ENCODE measurements at places on chromosomes 7 and 10.

- no peak for DNase-seq
These were observed 37.0 kb upstream of the EGR2 start for GRCh38 chr10:62852961-62853702.

- DNase-seq, result no peak
These were observed 45.8 kb upstream of the SRRM3 start for GRCh38 chr7:76155938-76156337.

- no peak for DNase-seq
These were observed 335.2 kb upstream of the RNF32 start for GRCh38 chr7:156305351-156305750.

DNA sequence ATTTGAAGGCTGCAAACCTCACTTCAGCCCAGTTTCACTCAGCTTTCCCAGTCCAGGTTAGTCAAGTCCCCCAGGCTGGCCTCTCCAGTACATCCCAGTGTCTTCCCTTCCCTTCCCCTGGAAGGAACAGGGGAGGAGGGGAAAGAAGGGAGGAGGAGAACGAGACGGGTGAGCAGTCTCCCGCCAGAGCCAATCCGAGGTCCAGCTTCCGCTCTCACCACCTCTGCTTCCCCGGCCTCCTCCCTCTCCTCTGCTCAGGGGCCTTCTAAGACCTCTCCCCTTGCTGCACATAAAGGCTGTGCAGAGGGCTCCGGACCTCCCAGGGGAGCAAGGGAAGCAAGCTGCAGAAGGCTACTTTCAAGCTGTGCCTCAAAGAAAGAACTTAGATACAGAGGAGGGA, 4.1 kb downstream of the ATG9B start:
- DNase-seq, result no peak

- no peak for DNase-seq
These were observed 22.3 kb downstream of the AMZ1 start for GRCh38 chr7:2710286-2710655.

GRCh38 chr10:24907956-24908355, 44.5 kb downstream of the PRTFDC1 start:
- DNase-seq, result no peak

GRCh38 chr10:48818081-48818480, 121.6 kb downstream of the LRRC18 start:
- DNase-seq, result no peak

DNA sequence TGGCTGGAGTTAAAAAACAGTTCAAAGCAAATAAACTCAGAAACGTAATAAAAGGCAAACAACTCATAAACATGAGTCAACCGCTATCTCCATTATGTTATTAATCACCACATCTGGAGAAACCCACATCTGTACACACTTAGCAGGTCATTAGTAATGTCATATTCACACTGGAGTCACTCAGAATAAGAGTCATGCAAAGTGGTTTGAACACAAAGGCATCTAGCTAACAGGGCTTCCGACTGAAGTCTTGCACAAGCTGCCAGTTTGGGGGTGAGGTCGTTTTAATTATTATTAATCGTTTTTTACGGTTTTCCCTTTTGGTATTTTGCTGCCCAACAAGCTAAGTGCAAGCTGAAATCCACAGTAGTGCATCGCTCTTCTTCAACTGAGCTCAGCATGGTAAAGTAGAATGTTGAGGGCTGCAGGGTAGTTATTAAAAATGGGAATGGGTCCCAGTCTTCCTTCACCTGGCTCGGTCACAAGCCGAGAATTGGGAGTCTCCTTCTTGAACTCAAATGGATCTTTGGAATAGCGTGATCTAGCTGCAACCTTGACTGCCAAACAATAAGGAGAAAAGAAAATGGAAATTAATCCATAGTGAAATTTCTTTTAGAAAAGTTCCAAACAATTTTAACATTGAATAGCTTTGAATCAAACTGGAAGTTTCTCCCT, 663.5 kb downstream of the KCNMA1 start:
- no peak for DNase-seq

- no peak for DNase-seq
These were observed 21.8 kb upstream of the SVIL start for GRCh38 chr10:29656451-29656992.

DNA sequence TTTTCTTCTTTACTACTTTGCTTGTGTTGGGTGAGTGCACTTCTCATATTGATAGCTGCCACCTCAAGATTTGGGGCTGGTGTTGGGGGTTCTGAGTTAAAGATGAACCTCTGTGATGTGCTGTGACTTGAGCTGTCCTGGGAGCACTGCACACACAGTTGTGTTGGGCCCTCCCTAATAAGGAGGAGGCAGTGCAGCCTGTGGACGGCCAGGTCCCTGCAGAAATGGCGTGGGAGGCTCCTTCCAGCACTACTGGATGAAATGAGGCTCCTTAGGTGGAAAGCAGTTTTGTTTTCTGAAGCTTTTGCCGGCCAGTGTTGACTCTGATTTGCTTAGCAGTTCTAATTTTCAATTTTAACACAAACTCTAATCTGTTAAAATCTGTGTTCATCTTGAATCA, 44.0 kb downstream of the WDR37 start:
- DNase-seq, result no peak

DNA sequence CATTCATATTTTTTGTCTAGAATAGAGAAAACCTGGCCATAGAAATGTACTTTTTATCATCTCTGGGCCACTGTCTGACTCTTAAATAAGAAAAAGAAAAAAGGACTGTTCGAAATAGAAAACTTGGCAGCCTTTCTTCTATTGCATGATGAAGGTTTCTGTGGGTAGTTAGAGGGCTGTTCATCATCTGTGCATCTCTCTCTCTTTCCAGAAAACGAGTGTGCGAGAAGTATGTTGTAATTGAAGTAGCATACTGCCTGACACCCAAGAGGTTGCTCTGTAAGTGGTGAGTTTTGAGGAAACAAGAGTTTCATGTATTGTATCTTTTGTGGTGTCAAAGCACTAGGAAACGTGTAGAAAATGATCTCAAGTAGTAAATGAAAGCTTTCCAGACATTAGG, 343.2 kb upstream of the TMEM229A start:
- DNase-seq, result no peak

- no peak for DNase-seq
These were observed 74.8 kb upstream of the HDAC9 start for GRCh38 chr7:18420748-18421147.

DNA sequence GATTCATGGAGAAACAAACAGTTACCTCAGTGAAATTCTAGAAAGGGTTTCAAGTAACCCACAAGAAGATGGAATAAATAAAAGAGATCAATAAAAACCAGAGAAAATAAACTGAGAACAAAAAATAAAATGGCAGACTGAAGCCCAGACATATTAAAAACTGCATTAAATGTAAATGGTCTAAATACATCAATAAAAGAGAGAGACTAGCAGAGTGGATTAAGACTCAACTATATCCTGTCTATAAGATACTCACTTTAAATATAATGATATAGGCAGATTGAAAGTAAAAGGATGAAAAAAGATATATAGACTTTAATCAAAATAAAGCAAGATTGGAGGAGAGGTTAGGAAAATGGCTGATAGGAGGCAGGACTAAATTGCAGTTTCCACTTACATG, 18.8 kb upstream of the EBF3 start:
- no peak for DNase-seq

DNA sequence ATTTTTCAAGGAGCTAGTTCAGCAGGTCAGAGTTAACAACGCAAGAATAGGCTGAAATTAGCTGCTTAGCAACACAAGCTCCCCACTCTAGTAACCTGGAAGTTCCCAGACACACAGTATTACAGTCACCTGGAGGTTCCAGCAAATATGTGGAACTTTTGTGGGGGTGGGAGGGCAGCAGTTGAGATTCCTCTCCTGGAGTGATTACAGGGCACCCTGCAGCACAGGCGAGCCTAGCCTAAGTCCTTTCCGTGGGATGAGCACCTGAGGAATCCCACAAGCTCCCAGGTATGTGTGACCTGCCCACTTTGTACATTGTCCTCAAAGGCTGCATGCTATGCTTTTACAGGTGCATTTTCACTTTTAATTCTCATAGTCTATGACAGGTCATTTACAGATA, 13.6 kb downstream of the TPK1 start:
- DNase-seq, result no peak

DNA sequence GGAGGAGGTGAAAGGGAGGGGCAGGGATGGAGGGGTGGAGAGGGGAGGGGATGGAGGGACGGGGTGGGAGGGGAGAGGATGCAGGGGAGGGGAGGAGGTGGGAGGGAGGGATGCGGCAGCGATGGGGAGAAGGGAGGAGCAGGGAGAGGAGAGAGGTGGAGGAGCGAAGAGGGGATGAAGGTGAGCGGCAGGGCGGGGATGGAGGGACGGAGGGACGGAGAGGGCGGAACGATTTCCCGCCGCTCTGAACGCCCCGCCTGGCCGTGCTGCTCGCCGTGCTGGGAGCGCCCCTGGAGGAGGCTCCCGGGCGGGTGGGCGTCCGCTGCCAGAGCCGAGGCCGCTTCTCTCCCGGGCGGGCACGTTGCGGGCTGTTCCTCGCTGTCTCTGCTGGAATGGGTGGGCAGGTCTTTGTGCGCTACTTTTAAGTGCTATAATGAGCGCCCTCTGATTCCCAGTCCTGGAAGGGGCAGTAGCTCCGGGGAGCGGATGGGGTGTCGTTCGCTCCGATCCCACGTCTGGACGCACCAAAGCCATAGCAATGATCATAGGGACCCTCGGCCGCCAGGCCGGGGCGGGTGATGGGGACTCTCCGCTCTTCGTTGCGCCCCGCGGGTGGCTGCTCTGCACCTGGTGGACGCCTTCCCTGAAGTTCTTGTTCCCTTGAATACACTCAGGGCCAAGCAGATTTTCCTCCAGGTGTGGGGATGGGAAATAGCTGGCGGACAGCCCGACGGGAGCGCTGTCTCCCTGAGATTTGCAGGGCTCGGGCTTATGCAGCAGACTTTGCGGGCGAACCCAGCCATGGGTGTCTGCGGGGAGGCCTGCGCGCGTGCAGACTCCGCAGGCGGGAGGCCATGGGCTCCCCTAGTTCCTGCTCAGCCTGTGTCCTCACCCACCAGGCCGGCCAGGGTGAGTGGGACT, 81.1 kb upstream of the CPXM2 start:
- peak; percentile 91 for DNase-seq

GRCh38 chr7:23714579-23714978, 4.6 kb downstream of the STK31 start:
- DNase-seq, result no peak

DNA sequence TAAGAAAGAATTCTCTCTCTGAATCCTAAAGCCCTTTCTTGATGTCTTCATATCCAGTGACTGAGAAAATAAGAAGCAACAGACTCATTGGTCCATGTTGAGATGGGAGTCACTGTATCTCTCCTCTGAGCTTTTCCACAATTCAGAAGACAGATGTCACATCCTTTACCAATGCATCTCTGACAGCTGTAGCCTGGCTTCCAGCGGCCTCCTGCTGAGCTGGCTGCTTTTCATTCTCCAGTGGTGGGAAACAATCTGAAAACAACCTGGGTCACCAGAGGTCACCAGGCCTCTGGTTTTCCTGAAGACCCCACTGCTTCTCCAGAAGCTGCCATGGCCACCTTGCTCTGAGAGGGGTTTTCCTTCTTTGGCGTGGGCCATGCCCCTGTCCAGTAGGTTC, 18.3 kb upstream of the RPA3 start:
- peak; percentile 19 for DNase-seq

GRCh38 chr10:49273082-49273465, 25.9 kb upstream of the C10orf71 start:
- DNase-seq, result no peak

DNA sequence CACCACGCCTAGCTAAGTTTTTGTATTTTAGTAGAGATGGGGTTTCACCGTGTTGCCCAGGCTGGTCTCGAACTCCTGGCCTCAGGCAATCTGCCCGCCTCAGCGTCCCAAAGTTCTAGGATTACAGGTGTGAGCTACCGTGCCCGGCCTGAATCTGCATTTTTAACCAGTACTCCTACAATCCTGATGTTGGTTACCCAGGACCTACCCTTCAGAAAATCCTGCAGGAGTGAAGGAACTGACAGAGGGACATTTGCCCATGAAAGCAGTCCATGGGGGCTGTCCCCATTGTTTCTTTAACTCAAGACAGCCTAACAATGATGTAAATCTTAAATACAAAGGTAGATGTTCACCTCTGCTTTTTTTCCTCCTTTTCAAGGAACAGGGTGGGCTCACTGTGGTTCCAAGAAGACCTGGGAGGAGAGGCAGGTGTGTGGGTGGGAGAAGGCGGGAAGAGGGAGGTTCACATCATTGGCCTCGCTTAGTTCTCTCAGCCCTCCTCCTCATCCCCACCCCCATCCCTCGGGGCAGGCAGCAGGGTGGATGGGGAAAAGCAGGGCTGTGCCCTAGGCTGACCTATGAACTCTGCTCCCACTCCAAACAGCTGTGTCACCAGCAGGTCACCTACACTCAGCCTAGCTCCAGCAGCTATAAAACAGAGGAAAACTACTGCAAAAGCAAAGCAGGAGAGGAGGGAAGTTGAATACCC, 13.5 kb downstream of the LRRC20 start:
- DNase-seq, result peak; percentile 80

DNA sequence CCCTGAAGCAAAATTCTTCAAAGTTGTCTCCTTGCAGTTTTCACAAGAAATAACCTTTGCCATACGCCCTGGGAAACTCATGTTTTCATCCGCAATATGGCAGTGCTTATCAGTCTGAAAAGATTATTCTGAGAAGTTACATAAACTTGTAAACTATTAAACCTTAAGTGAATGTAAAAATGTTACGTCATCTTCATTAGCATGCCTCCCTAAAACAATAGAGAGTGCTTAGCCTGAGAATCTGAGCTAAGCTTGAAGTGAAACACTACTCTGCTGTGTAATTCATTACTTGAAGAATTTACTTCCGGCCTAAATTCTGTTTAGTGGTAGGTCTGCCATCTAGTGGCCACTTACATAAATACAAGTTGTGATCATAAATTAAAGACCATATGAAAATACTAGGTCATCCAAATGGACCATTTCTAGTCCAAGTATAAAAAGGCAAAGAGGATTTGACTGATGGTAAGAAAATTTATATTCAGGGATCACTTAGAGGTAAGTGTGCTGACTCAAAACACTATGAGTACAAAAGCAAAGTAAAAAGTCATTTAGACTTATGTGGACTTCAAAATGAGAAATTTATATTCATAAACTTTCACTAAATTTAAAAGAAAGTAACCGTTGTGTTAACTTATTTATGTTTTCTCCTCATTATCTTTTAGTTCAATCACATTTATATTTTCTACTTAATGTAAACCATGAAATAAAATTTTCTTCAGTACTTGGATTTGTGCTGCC, 745.1 kb upstream of the LRRTM3 start:
- peak; percentile 30 for DNase-seq

GRCh38 chr7:32542595-32542994, 47.3 kb downstream of the AVL9 start:
- DNase-seq, result no peak

GRCh38 chr10:79335094-79335469, 12.2 kb upstream of the PPIF start:
- DNase-seq, result no peak

GRCh38 chr10:122308417-122309141, 37.5 kb downstream of the BTBD16 start:
- no peak for DNase-seq

DNA sequence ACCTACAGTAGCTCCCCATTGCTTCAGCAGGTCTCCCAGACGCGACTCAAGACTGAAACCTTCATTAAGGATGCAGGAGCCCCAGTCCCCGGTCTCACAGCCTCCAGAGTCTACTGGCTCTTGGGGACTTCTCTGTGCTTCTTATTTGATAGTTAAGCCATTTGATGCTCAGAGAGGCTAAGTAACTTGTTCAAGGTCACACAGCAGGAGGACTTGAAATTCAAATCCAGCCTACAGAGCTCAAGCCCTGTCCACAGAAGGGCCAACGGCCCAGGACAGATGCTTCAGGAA, 21.2 kb upstream of the ZMIZ1 start:
- peak; percentile 35 for DNase-seq

Measured in H7 (cell line).